ENCODE measurements at places on chromosomes 3 and 15. TPM values are rescaled to one million over a fixed set of nuclear protein-coding genes. Genes with fewer than 3 reads are reported as not detected.

The SYNM gene
- 32.8 TPM for total RNA-seq

The GPR62 gene
- not detected for total RNA-seq

The GPR87 gene
- total RNA-seq, result 65.4 TPM

The CSPG5 gene
- 0.95 TPM for total RNA-seq

The C15orf62 gene
- 31.2 TPM for total RNA-seq

The PCCB gene
- total RNA-seq, result 20.9 TPM

The SNURF gene
- total RNA-seq, result 1.9 TPM

The SLC22A14 gene
- 0.45 TPM for total RNA-seq

The RYR3 gene
- 1.8 TPM for total RNA-seq

The GABRA5 gene
- not detected for total RNA-seq

All from lower leg skin (tissue), 4 donors.